ENCODE measurements at places on chromosomes 7 and 10. TPM values are rescaled to one million over a fixed set of nuclear protein-coding genes. Genes with fewer than 3 reads are reported as not detected.

Gene PRTFDC1
- total RNA-seq = 2.1 TPM

Gene MAD1L1
- total RNA-seq = 49.6 TPM

Gene NRBF2
- 59.7 TPM for total RNA-seq

Gene ITPRID1
- not detected for total RNA-seq

Gene EIF5AL1
- 0.34 TPM for total RNA-seq

Gene PRSS37
- total RNA-seq = not detected

Gene SFTPD
- 1.0 TPM for total RNA-seq

Gene ASL
- 28.4 TPM for total RNA-seq

Gene FAM237B
- not detected for total RNA-seq

Gene THSD7A
- 0.28 TPM for total RNA-seq

Gene SEC61A2
- total RNA-seq = 7.8 TPM

Gene AZGP1
- 1.0 TPM for total RNA-seq

Gene COL13A1
- under 0.01 TPM for total RNA-seq

Gene CHRM2
- not detected for total RNA-seq

Gene INA
- 0.07 TPM for total RNA-seq
